Stimulated activated CD4-positive, alpha-beta T cell treated with anti-CD3 and anti-CD28 coated beads, Interleukin-1b, Interleukin-23, amount 100 ng/mL, for 48 hours (primary cell): ENCODE measurements at places on chromosomes 13 and 19.
A peak's percentile ranks its signal among the peaks of the same experiment; 100 is the strongest.

DNA sequence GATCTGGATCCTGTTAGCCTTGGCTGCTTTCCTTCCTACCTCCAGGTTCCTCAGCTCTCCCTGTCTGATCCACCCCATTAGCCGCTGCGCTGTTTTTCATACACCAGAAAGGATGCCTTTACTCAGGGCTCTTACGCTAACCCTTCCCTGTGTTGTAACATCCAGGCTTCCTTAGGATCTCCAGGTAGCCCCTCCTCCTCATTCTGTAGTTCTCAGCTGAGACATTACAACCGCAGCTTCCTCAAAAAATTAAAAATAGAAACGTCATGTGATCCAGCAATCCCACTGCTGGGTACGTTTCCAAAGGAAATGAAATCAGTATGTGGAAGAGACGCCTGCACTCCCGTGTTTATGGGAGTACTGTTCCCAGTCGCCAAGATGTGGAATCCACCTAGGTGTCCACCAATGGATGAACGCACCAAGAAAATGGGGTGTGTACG is 18.4 kb upstream of the MYADM start:
- DNase-seq = no peak

DNA sequence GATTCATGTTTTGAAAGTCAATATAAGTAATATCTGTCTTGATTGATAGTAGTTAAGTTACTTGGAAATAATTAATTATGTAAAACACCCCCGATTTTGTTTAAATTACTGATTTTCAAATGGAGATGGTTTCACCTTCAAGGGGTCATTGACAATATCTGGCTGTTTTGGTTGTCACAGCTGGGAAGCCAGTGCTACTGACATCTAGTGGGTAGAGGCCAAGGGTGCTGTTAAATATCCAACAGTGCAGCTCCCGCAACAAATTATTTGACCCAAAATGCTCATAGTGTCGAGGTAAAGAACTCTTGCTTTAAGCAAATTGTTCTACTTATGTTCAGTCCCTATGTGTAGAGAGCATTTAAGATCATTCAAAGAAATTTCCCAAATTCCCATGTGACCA is 50.6 kb upstream of the PCDH20 start:
- DNase-seq = no peak

GRCh38 chr19:21586311-21587116 is 81.1 kb downstream of the ZNF429 start:
- DNase-seq = peak; percentile 19

DNA sequence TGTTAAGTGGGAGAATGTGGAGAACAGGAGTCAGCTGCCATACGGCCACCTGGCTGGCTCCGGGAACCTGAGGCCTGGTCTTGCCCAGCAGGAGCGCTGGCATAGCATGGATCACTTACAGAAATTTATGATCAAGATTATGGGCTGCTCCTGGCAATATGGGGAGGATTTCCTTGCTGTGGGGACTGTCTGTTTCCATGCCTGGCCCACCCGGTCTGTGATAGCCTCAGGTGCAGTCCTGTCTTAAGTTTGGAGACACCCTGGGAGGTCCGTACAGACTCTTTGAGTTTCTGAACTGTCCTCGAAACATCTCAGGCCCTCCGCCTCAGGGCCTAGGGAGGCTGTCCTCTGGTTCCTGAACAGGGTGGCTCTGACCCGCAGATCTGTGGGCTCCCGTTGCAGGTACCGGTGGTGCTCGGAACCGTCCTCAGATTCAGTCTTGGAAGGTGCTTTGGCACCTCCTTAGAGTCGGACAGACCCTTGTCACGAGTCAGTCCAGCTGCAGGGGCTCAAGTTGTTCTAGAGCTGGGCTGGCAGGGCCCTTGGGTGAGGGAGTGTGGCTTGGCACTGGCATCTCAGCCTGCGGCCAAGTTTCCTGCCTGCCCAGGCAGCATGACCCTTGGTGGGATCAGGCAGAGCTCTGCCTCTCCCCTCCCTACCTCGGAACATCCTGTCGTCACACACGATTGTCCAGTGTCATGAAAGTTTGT is 4.9 kb downstream of the TFDP1 start:
- DNase-seq = no peak

- DNase-seq = no peak
Observed at GRCh38 chr13:25217023-25217885, 45.2 kb upstream of the AMER2 start.

- DNase-seq = peak; percentile 64
Observed at GRCh38 chr19:2478278-2478755, 2.4 kb downstream of the GADD45B start.

- DNase-seq = no peak
Observed at GRCh38 chr13:110135977-110136597, 170.9 kb downstream of the COL4A1 start.

GRCh38 chr19:29293736-29294342 is 80.9 kb upstream of the UQCRFS1 start:
- DNase-seq = no peak

- DNase-seq = peak; percentile 36
Observed at GRCh38 chr19:42281146-42281826, 12.2 kb downstream of the CIC start.

- no peak for DNase-seq
Observed at GRCh38 chr13:111897846-111898215, 169.1 kb upstream of the SOX1 start.

- DNase-seq = no peak
Observed at GRCh38 chr13:42807866-42808265, 26.5 kb downstream of the FAM216B start.

GRCh38 chr19:29711584-29712132 is 3.4 kb downstream of the C19orf12 start:
- DNase-seq = no peak

- DNase-seq = no peak
Observed at GRCh38 chr19:58166708-58167280, 16.1 kb upstream of the ZNF274 start.

- no peak for DNase-seq
Observed at GRCh38 chr19:10625003-10625761, at the start of gene SLC44A2. SLC44A2 (plus strand) TSS chr19:10625553; CDS start chr19:10625634, 81 bp downstream.

- DNase-seq = no peak
Observed at GRCh38 chr13:76326343-76326742, 559.9 kb downstream of the KCTD12 start.

DNA sequence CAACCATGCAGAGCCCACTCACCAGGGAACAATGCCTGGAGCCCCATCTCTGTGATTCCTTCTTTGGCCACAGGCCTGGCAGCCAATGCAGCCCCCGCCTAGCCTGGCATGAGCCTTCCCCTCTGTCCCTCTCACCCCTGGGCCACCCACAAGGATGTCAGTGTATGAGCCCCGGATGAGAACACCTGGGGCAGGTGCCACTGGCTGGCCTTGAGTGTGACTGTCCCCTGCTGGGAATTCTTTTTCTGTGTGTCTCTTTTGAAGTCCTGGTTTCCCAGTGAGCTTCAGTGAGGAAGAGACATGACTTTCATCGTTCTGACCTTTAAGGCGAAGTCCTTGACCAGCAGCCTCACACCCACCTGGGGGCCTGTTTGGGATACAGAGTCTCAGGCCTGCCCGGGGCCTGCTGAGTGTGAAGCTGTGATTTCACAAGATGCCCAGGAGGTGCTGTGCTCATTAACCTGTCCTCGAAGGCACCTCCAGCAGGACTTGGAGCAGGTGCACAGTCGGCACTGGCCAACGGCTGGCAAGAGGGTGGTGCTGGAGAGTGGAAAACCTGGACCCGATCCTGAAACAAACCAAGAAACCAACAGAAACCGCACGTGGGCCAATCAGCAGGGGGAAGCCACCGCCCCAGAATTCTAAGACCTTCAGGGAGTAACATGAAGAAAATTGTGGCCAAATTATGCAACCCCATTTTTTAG is 27.4 kb upstream of the SPACA7 start:
- no peak for DNase-seq

DNA sequence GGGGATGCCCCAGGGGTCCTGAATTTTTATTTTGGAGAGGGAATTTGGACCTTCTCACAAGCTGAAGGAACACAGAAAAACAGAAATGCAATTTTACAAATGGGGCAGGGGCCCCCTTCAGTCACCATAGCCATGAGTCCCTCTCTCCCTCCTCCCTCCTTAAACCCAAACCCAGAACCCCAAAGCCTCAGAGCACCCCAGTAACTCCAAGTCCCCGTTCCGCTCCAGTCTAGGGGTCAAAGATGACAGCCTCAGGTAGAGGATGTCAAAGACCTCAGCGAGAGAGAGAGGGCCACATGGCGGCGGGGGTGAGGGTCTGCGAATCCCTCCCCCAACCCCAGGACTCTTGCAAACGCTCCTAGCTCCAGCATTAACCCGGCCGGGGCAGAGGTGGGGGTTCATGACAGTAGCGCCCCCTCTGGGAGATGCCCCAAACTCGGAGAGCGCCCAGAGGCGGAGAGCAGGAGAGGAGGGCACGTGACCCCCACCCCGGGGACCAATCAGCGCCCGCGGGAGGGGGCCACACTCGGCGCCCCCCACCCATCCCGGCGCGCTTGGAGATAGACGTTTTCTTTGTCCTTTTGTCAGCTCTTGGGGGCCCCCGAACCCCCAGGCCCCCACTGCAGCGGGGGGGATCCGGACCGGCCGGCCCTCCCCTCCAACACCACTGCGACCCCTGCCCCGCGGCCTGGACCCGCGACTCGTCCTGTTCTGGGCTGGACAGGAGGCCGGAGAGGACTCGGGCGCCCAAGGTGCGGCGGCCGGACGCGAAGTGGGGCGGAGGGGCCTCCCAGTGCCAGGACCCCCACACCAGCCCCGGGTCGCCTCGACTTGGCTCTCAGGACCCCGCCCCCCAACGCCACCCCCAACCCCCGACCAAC is 20.8 kb upstream of the SEMA6B start:
- no peak for DNase-seq

DNA sequence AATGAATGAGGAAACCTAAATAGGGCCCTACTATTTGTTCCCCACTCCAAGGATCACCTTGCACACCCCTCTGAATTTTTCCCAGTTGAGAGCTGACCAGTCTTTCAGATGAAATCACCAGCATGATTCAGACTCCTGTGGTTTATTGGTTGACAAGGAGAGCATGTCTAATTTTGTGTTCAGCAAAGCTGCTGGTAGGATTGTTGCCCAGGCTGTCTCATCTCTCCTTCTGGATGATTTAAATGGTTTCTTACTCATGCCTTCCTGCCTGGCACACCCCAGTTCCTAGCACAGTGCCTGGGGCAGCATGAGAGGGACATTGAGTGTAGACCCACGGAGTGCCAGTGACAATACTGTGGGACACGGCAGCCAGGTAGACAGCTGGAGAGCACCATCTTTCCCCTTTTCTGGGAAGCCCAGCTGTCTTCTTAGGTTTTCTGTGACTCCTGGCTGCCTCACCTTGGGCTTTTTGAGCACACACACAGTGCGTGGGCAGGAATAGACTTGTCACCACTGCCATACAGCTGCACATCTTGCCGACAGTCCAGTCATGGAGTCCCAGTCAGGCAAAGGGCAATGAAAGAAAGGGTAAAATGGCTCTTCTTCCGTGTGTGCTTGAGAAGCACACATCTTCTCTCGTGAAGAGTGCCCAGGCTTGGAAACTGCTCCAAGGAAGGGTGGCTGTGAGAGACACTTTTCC is 12.3 kb downstream of the FGF9 start:
- DNase-seq = no peak

GRCh38 chr13:113645329-113645728 is 12.7 kb downstream of the ATP4B start:
- no peak for DNase-seq

DNA sequence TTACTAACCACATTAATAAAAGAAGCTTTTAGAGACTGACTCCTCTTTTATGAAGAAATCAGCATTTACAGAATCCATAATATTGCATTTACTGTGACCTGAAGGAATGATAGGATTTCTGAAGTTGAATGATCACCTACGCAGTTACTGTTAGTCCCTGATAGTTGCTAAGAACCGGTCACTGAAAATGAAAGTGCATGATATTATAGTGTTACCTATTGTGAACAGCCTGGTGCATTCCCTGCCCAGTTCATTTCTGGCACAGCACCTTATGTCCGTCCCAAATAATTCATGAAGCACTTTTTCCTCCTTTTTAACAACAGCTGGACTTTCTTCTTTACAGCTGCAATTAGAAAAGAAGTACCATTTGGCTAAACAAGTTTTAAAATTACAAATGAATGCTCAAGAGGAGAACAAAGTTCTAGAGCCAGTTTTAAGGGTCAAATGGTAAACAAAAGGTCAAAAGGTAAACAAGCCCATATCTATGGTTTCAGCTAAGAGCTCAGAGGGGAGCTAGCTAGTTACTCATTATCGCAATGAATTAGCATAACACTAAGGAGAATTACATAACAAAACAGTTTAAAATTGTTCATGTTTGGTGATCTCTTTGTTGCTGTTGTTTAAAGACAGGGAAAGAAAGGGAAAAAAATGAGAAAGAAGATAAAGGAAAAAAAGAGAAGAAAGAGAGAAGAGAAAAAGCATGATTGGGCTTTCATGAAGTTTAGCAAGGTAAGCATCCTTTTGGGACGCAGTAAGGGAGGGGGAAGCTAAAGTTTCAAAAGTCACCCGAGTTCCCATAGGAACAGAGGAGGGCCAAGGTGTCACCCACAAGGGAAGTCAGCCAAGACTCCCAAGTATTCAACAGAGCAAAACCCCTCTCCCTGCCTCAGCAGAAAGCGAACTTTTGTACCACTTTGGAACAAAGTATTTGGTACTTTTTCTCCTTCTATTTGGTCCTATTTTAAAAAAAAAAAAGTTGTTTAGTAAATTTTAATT is 50.2 kb downstream of the FLT3 start:
- DNase-seq = no peak

DNA sequence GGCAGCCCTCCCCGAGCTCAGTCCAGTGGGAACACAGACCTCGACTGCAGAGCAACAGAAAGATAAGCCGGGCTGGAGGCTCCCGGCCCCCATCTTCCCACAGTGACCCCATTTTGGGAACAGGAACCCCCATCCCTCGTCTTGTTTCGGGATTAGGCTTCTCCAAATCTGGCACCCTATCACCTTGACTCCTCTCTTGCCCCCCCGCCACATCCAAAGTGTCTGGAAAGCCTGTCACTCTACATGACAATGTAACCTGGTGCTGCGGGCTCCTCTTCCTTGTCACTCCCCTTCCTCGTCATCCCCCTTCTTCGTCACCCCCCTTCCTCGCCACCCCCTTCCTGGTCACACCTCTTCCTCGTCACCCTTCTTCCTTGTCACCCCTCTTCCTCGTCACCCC is 10.1 kb downstream of the PAK4 start:
- no peak for DNase-seq

GRCh38 chr13:52359534-52359933 is 46.4 kb downstream of the THSD1 start:
- no peak for DNase-seq

- no peak for DNase-seq
Observed at GRCh38 chr13:26589754-26590153, 32.3 kb downstream of the WASF3 start.

GRCh38 chr13:26017196-26017921 is 34.5 kb downstream of the SHISA2 start:
- DNase-seq = no peak

GRCh38 chr13:20182231-20182846 is 10.4 kb downstream of the GJB2 start:
- DNase-seq = peak; percentile 52

DNA sequence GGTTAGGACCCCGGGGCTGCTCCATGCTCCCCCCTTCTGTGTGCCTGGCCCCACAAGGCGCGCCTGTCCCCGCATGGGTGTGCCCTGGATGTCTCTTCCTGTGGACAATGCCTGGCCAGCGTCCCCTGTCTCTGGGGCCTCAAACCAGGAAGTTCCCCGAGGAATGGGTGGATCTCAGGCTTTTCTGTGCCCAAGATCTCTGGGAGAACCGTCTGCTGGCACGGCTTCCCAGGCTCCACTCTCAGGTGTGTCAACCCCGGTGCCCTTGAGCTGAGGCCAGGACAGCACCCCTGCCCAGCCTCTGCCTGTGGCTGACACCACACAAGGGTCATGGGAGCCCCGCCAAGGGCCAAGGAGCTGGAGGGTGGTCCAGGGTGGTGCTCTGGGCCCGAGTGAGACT is 15.7 kb downstream of the ZNF444 start:
- no peak for DNase-seq

- no peak for DNase-seq
Observed at GRCh38 chr13:36310417-36311108, 12.9 kb upstream of the CCDC169 start.
